LHCN-M2 (cell line): ENCODE measurements at places on chromosomes 5 and 9.

- no peak for DNase-seq
Observed at GRCh38 chr9:87681271-87682061, 44.5 kb upstream of the CTSL start.

DNA sequence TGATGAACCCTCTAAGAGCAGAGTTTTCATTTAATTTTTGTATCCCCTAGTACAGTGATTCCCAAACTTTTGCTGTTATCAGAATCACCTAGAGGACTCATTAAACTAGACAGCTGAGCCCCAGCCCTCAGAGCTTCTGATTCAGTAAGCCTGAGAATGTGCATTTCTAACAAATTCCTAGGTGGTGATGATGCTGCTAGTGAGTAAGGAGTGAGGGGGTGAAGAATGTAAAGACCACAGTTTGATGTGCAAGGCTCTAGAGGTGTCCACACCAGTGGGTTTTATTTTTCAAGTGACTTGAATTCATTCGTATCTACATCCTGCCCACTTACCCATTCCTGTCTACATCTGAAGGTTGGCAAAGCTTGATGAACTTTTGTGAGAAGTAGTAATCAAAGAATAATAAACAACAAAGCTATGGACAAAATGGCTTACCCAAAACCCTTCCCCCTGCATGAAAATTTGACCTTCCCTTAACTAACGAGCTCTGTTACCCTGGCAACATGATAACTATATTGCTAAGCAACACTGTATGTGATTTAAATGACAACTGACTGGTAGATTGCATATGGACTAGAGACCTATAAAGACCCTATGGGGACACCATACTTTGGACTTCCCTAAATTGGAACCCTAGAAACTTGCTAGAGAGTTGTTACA lies 35.2 kb downstream of the DTWD2 start:
- DNase-seq: peak; percentile 29

GRCh38 chr5:5586721-5587120 lies 164.2 kb downstream of the ICE1 start:
- DNase-seq: no peak

DNA sequence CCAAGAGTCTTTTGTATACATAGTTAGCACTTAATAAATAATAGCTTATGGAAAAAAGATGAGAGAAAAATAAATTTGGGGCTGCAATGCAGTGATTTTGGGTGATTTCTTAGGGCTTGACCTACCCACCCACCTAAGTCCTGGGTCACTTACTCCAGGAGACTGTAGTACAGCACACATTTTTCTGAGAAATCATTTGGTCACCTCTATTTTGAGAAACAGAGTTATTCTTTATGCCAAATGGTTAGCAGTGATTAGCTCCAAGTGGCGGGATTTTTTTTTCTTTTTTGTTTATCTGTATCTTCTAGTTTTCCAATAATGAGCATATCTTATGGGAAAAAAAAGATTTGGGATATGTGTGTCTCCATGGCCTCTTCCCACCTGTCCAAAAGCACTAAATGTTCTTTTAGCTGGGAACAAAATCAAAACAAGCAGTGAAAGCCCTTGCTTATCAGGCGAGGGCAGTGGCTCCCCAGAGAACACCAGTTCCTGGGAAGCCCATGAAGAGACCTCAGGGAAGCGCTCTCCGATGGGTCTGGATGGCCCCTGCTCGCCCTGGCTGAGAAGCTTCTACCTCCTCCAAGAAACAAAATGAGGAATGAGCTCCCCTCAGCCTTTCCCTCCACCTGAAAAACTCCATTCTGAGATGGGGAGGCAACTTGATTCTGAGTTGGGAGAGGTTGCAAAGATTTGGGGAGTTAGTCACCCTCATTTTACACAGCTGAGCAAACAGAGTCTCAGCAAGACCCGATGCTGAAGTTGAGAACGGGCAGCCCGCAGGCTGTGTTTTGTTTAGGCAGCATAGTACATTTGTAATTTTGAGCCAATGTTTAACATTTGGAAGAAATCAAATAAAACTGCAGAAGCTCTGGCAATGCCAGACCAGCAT lies 69.9 kb downstream of the CYFIP2 start:
- DNase-seq: peak; percentile 94

DNA sequence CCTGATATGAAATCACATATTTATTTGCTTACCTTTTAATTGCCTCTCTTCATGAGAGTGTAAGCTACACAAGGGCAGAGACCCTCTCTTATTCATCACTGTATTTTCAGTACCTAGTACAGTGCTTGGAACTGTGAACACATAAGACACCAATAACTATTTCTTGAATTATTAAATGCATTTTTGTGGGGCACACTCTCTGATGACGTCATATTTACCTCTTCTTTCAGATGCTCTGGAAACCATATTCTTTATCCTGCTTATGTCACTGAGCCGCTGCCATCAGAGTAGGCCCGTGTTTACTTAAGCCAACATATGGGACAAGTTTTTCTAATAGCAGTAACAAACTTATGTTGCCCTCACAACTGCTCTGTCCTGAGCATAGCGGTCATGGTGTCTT lies 266.5 kb downstream of the ELAVL2 start:
- DNase-seq: no peak

DNA sequence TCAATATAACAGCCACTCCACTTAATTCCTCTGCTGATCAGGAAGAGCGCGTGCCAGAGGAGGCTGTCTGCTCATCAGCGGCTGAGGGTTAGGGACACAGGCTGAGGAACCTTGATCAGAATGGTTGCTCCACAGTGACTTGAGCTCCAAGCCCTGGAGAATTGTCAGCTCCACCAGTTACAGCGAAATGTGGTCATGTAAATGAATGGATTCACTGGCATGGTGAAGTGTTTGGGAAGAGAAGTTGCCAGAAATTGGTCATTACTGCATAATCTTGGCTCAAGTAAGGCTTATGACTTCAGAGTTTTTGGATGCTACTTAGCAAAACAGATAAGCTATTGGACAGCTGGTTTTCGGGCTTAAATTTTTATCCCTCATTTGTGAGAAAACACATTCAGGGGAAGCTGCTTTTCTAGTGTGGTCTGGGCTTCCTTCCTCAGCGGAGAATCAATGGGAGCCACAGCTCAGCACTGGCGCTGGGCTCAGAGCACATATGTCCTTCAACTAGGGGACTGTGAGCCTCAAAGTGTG lies 65.0 kb downstream of the PRRT1B start:
- no peak for DNase-seq

GRCh38 chr9:76161541-76161940 lies 232.7 kb downstream of the RFK start:
- peak; percentile 61 for DNase-seq

DNA sequence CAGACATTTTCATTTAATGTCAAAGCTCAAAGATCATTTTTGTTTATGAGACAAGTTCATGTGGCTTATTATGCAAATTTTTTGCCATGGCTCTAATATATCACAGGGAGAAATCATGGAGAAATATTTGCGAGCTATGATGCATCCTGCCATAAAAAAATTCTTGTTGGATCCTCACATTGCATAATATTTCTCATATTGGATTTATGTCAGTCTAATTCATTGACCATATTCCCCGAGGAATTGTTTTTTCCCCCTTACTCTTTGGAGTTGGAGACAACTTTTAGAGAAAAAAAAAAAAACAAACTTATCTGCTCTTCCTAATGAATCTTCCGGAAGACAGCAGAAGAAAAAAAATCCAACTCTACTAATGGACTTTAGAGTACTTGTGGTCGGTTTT lies 4.3 kb downstream of the ZNF462 start:
- DNase-seq: no peak

GRCh38 chr9:94922098-94922607 lies 195.7 kb downstream of the AOPEP start:
- DNase-seq: peak; percentile 98

GRCh38 chr5:171808453-171808852 lies 22.8 kb downstream of the SMIM23 start:
- DNase-seq: no peak

DNA sequence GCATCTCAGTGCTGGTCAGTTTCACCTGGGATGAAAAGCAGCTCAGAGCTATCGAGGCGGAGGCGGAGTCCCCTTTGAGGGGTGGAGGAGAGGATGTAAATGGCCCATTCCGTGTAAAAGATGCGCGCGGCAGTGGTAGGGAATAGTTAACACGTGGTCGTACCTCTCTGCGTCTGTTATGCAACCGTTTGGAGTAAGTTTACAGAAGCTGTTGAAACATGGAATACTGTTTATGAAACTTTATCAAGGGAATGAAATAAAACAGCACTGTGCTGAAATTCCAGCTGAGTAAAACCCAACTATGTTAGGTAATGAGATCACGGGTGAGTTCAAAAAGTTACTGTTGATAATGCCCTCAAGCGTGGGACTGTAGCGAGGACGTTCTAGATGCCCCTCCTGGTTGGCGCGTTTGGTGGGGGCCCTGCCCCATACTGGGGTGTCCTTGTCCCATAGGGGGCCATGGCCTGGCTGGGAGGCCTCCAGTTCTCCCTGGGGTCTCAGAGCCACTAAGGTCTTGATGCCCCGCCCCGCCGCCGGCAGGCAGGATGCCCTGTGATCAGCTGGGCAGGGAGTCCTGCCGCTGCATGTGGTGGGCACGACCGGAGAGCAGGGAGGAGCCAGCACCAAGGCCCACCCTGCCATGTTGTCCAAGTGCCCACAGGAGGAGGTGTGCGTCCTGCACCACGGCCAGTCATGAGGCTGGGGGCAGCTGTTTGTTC lies 90.9 kb downstream of the COL5A1 start:
- DNase-seq: no peak
